ENCODE measurements at places on chromosomes 7 and 10.

- no peak for DNase-seq
Observed at GRCh38 chr7:75704928-75705327, 33.8 kb downstream of the HIP1 start.

- no peak for DNase-seq
Observed at GRCh38 chr10:49222170-49222569, 34.0 kb upstream of the TMEM273 start.

DNA sequence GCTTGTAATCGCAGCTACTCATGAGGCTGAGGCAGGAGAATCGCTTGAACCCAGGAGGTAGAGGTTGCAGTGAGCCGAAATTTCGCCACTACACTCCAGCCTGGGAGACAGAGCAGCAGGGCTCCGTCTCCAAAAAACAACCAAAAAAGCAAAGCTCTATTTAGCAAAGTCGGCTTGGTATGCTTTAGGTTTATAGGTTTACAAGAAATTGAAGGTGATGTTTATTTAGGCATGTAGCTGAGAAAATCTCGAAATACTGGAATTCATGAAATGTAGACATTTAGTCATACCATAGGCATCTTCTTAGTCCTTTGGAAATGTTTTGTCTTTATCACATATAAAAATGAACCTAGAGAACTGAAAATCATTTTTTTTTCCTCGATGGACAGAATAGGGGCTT lies 453.8 kb upstream of the ANKRD30A start:
- no peak for DNase-seq

GRCh38 chr7:69517985-69518704 lies 80.1 kb upstream of the AUTS2 start:
- no peak for DNase-seq

DNA sequence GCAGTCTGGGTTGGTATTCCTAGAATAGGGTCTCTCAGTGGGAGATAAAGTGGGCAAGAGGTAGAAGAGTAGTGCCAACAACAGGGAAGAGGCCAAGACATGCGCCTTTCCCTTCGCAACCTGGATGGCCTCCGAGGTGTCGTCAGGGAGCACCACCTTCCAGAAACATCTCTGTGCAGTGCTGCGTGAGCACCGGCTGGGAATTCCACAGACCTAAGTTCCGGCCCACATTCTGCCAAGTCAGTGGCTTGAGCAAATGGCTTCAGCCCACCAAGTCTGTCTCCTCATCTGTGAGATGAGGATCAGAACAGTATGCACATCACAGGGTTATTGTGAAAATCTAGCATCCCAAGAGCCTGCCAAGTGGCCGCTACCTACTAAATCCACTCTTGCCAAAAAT lies 40.6 kb downstream of the CCDC3 start:
- no peak for DNase-seq

DNA sequence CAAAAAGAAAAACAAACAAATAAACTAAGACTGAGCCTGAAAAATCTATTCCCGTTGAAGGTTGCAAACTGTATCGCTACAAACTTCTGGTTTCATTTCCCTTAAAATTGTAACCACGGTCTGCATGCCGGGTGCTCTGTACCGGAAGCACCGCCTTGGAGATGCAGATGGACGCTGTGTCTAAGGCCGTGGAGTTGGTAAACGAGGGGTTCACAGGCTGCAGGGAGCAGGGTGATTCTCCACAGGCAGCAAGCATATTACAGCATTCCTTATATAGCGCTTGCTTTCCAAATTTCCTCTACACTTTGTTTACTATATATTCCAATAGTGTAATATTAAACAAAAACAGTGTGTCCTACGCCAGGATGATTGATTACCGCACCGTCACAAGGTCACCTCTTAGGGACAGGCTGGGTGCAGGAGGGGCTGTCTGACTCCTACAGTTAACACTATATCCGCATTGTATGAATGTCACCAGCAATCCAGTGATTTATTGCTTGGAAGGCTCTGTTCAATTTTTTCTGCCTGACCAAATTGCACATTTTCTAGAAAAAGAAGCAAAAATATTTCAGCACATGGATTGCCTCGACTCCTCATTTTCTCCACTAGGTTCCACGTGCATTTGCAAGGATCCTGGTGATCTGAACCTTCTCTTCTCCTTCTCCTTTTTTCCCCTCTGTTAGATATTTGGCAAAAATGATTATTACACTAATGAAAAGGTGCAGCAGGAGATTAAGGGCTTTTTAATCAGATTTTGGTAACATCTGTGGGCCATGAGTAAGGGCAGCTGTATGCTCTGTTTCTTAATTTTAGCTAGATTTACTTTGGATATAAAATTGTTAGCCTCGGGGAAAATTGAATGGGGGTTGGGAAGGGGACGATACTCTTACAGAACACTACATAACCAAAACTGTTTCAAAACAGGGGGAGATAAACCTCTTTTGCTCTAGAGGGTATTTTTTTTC lies 325.8 kb upstream of the MGMT start:
- no peak for DNase-seq

DNA sequence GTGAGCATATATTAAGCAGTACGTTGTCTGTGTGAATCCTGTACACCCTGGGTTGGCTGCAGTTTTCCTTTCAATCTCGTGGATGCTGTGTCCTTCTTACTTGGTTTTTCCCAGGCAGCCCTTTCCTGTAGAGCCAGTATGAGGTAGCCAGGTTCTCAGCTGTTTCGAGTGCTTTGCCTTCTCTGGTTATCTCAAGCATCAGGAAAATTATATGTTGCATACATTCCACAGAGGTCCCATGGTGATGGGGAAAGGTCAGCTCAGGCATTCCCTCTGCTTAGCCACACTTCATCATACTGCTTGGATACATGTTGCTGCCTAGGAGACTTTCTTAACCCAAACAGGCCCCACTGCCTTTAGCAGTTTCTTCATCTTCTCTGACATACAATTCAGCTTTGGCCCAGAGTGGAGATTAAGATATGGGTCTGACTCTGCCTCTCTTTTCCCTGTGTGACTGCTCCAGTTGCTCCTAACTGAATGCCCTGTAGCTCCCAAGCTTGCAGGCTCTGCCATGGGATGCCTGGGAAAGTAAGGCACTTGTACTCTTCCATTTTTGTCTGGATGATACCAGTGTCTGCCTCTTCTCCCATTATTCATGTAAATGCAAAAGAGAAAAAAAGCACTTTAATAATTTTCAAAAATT lies 11.3 kb downstream of the GNAI1 start:
- DNase-seq: no peak
